Fibroblast of lung (primary cell): ENCODE measurements at places on chromosomes 6 and 20. TPM values are rescaled to one million over a fixed set of nuclear protein-coding genes. Genes with fewer than 3 reads are reported as not detected.

WFDC5 gene
- not detected in 2 replicates for total RNA-seq

DNA sequence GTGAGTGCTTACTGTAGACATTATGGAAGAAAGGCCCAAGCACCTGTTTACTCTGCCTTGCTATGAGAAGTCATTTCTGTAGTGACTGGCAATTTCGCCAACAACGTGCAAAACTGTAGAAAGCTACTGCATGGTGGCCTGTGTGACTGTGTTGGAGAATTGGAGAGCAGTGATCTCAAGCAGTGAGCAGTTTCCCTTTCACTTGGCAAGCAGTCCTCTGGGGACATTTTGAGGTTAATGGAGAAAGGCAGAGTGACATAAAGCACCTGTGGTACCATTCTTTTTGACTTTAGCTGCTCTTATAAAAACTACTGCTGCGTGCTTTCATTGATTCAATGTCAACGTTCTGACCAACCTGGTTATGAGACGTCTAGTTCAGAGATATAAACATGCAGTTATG is 382.6 kb upstream of the JAG1 start:
- H3K4me1 ChIP-seq: no peaks in the 10 kb centered on the region
- no peak overlapping the region for H3K27ac ChIP-seq
- no peaks in the 10 kb centered on the region for H3K36me3 ChIP-seq
- no peak for DNase-seq

VSX1 gene
- total RNA-seq: not detected in 2 replicates

GNL1 gene
- total RNA-seq: 50.1 and 67.0 TPM in 2 replicates

GRCh38 chr6:56541741-56542360 is 100.8 kb downstream of the DST start:
- H3K36me3 ChIP-seq: peaks cover under 1% of the 10 kb centered on the region
- H3K27ac ChIP-seq: peak overlapping the region; percentile 91
- peaks cover 3% of the 10 kb centered on the region for H3K4me1 ChIP-seq
- DNase-seq: no peak
- peak overlapping the region; percentile 63 for H3K4me3 ChIP-seq
